ENCODE measurements at places on chromosomes 11 and 22.

DNA sequence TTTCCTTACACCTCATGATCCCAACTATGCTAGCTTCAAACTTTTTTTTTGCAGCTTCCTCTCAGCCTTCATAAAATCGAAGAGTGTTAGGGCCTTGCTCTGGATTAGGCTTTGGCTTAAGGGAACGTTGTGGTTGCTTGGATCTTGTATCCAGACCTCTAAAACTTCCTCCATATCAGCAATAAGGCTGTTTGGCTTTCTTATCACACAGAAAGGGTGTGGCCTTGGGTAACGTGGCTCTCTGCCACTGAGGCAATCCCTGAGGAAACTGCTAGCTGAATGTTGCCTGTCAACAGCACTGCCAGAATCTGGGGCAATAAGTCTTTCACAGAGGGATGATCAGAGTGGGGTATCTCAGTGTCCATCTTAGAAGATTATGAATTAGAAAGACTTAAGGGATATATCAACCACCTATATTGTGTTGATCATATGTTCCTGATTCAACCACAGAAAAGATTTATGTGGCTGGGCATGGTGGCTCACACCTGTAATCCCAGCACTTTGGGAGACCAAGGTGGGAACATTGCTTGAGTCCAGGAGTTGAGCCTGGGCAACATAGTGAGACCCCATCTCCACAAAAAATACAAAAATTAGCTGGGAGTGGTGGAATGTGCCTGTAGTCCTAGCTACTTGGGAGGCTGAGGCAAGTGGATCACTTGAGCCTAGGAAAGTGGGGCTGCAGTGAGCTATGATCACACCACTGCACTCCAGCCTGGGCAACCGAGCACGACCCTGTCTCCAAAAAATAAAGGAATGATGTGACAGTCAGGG lies 12.5 kb upstream of the CUL5 start:
- DNase-seq: no peak

GRCh38 chr11:77102246-77103210 lies at the start of gene OMP:
OMP (plus strand) TSS chr11:77102840; CDS start chr11:77102840, 0 bp downstream.
- no peak for DNase-seq

GRCh38 chr11:28318871-28319270 lies 210.7 kb downstream of the METTL15 start:
- DNase-seq: no peak

GRCh38 chr22:24370401-24370800 lies 57.0 kb upstream of the ADORA2A start:
- no peak for DNase-seq

DNA sequence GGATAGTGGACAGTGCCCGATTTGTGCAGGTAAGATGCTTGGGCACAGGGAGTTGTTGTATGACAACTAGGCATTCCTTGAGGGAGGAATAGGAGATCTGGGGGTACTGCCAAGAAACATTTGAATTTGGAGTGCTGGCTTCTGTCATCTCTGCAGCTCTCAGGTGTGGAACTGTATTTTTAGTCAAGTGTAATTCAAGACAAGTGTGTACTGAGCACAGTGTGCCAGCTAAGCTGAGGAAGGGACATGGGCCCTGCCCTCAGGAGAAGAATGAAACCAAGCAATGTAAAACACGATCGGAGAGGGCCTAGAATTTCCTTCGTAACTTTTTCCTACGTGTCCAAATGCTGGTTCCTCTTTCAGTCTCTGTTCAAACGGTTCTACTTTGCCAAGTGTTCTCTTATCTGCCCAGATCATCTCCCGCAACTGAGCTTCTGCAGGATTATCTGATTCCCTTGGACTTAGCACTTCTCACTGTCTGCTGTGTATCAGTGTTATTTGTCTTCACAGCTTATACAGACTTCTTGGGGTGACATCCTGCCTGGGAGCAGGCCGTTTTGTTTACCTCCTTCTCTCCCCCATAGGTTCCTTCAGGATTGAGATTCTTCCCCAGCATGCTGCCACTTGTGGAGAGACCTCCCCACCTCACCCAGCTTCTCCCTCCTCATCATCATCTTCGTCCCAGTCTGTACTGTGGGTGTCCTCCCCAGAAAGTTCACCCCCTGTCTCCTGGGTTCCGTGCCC lies 27.6 kb downstream of the ART5 start:
- DNase-seq: no peak

DNA sequence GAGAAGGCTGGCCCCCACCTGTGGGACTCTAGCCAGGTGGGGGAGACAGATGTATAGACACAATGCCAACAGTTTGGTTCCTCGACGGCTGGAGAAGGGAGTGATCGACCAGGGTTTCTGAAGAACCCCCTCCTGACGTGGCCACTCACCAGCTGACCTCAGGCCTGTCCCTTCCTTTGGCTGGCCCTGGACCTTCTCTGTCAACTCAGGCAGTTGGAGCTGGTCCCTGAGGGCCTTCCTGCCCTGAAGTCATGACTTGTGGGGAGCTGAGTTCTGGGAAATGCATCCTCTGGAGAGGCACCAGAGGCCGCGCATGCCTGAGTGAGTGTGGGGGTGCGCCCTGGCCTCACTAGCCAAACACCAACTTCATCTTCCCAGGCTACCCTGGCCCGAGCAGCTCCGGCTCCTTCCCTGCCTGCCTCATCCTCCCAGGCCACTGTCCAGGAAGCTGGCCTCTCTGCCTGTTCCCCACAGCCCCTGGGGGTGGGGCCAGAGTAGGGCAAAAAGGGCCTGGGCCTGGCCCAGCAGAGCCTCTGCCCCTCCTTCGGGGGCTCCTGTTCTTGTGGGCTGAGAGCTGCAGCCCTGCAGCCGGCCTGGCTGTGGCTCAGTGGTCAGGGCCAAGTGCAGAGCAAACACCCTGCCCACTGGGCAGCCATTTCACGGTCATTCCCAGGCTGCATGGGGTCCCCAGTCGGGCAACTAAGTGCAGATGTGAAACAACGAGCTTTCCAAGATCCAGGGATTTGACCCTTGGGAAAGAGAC lies 23.6 kb downstream of the TXN2 start:
- DNase-seq: no peak

- no peak for DNase-seq
These were observed 4.2 kb downstream of the FIBP start for GRCh38 chr11:65883786-65884715.

GRCh38 chr11:44335052-44335760 lies 25.3 kb upstream of the ALX4 start:
- no peak for DNase-seq

DNA sequence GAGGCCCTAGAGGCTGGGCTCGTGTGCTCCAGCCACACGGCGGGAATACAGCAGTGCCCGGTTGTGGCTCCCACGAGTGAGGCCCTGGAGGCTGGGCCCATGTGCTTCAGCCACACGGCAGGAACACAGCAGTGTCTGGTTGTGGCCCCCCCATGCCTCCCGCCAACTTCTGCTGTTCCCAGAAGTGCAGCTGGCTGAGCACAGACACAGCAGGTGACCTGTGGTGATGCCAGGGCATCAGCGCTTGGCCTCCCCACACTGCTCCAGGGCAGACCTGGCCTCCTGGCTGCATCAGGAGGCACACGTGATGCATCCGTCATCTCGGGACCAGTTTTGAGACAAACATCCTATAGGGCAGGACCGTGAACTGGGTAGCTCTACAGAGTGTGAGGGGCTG lies 110.3 kb downstream of the KCNQ1OT1 start:
- DNase-seq: no peak

- DNase-seq: peak; percentile 74
These were observed 11.2 kb upstream of the BIRC3 start for GRCh38 chr11:102306048-102306597.

GRCh38 chr11:134358856-134359490 lies 27.2 kb downstream of the GLB1L2 start:
- no peak for DNase-seq

DNA sequence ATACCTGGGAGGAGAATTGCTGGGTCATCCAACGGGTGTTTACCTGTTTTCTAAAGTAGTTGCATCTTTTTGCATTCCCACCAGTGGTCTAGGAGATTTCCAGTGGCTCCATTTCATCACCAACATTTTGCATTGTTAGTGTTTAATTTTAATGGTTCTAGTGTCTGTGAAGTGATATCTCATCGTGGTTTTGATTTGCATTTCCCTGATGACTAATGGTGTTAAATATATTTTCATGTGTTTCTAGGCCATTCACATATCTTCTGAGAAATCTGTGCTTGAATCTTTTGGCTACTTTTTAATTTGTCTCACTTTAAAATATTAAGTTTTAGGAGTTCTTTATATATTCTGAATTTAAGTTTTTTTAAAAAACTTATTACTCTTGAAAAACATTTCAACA lies 439.6 kb downstream of the TMEM135 start:
- no peak for DNase-seq

DNA sequence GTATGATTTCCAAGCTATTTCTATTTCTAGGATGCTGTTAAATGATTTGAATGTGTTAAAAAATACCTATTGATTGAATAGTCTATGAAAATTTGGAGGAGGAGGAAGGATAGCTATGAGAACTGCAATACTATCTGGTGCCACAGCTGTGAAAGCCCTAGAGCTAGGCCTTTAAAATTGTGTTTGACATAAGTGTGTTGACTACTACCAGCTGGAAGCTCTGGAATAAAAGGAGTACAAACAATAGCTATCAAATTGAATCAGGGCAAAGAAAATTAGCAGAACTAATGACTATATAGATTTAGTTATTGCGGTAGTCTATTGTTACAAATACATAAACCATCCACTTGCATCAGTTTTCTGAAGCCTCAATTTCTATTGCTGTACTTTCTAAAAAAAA lies 124.8 kb upstream of the CNTN5 start:
- no peak for DNase-seq

- DNase-seq: no peak
These were observed 4.3 kb upstream of the HYOU1 start for GRCh38 chr11:119061256-119061655.

DNA sequence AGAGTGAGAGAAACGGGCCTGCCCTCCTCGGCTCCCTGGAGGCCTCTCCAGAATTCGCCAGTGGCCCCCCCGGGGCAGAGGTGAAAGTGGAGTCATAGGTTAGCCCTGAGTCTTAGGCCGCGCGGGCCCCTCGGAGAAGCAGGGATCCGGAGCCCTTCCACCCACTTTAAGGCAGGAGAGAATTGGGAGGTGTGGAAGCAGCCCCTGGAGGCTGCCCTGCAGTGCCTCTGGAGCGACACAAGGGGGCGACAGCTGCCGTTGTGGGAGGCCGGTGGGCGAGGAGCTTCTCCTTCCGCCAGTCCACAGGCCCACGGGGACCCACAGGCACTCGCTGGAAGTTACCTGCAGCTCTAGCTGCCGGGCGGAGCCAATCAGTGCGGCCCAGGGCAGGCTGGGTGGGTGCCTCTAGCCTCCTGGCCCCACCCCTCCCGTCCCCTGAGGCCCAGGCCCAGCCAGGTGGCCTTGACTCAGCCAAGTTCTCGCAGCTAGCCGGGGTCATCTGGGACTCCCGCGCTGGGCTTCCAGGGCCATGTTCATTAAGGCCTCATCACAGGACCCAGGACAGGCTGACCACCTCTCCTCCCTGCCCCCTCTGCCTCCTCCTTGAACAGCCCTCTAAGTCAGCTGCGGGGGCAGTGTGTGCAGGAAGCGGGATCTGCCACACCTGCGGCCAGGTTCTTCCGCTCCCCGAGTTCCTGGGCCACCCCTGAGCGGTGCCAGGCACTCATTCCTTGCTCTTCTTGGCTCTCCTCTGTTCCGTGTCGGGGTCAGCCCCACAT lies 5.0 kb downstream of the DGKZ start:
- DNase-seq: peak; percentile 88

- no peak for DNase-seq
These were observed 48.6 kb upstream of the CD82 start for GRCh38 chr11:44516688-44517507.

DNA sequence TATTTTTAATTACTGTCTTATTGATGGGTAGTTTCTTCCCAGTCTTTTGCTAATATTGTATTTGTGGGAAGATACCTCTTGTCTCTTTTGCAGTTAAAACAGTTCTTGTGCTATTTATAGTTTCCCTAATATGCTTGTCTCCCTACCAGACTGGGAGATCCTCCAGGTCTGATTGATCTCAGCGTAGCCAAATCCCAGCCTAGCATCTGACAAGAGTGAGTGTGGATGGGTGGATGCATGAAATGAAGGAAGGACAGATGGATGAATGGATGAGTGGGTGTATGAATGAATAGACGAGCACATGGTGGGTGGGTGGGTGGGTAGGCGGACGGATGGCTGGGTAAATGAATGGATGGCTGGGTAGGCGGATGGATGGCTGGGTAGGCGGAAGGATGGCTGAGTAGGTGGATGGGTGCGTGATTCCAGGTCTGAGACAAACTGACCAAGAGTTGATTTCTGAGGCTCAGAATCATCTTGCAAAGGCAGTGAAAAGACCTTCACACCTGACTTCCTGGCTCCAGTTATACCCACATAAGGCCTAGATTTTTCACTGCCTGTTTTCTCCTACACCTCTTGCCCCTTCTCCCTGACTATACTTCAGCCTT lies 11.4 kb downstream of the DNAJB13 start:
- no peak for DNase-seq

- no peak for DNase-seq
These were observed 85.9 kb upstream of the PPARA start for GRCh38 chr22:46064228-46064965.

- DNase-seq: no peak
These were observed 26.1 kb upstream of the MGAT3 start for GRCh38 chr22:39430576-39431150.

DNA sequence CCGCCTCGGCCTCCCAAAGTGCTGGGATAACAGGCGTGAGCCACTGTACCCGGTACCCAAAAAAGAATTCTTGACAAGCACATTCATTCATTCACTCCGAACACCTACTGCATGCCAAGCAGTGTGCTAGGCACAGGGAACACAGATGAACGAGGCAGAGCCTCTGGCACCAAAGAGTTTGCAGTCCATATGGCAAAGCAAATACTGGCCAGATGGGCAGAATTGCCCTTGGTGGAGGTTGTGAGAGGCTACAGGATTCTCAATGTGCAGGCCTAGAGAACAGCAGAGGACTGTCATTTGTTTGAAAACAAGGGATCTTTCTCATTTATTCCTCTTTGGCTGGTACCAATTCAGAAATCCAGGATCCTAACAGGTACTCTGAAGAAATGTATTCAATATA lies 27.5 kb upstream of the MTCH2 start:
- DNase-seq: no peak

- no peak for DNase-seq
These were observed 105.4 kb downstream of the FAM76B start for GRCh38 chr11:95684170-95684569.

DNA sequence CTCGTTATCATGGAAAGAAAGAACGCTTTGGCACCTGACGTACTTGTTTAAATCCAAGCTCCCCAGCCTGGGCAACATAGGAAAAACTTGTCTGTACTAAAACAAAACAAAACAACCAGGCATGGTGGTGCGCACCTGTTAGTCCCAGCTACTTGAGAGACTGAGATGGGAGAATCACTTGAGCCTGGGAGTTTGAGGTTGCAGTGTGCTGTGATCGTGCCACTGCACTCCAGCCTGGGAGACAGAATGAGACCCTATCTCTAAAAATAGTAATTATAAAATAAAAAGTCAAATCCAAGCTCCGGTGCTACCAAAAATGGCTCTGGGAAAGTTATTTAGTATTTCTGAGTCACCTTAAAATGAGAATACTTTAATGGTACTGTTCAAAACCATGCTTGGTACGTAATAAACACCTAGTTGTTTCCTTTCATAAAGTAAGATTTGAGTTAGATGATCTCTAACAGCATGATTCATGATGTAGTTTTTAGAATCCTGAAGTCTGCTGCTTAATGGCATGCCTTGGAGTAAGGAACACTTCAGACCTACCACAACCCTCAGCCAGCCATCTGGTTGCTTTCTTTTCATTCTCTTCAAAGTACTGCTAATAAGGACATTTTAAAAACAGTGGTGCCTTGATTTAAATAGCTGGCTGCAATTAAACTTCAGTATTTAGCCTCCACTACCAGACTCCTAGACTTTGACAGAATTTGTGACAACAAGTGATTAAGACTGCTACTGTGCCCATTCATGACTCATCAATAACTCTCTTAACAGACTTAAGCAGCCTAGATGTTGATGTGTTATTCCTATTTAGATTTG lies 8.4 kb downstream of the PPME1 start:
- no peak for DNase-seq

GRCh38 chr22:47409539-47410275 lies 647.3 kb downstream of the TBC1D22A start:
- no peak for DNase-seq

Data from CD4-positive, alpha-beta T cell treated with Interleukin-4 for 4 hours (primary cell).